ENCODE measurements at places on chromosomes 5 and 9.

GRCh38 chr9:110446171-110446570, 108.5 kb upstream of the TXNDC8 start:
- DNase-seq = no peak

DNA sequence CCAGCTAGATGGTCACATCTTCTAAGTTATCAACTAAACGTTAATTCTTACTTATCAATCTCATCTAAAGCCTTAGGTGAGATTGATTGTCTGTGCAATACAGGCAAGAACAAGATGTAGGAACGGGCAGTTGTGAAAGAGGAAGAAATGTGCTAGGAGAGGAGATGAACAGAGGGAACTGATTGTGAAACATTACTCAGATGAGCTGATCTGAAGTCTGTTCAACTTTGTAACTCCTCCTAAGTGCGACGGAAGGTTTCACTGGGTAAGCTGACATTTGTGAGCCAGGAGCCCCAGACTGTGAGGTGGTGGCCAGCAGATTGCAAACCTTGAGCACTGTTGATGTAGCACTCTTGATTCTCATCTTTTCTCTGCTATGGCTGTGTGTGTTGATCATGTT, 204.1 kb downstream of the CD180 start:
- DNase-seq = no peak

DNA sequence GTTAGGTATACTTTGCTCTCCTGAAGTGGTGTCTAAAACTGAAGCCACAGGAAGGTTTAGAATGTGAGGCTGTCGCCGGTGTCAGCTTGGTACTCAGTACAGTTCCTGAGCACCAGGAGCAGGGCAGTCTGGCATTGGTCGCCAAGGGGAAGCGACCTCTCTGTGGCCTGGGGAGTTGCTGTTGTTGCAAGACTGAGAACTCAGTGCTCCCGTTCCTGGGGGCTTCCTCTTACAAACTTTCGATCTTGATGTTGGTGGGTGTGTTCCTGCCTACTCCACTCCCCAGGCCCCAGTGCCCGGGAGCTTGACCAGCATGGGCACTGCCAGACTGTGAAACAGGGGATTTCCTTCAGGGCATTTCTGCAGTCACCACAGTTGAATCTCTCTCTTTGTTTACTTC, 52.4 kb upstream of the PPARGC1B start:
- DNase-seq = peak; percentile 54

DNA sequence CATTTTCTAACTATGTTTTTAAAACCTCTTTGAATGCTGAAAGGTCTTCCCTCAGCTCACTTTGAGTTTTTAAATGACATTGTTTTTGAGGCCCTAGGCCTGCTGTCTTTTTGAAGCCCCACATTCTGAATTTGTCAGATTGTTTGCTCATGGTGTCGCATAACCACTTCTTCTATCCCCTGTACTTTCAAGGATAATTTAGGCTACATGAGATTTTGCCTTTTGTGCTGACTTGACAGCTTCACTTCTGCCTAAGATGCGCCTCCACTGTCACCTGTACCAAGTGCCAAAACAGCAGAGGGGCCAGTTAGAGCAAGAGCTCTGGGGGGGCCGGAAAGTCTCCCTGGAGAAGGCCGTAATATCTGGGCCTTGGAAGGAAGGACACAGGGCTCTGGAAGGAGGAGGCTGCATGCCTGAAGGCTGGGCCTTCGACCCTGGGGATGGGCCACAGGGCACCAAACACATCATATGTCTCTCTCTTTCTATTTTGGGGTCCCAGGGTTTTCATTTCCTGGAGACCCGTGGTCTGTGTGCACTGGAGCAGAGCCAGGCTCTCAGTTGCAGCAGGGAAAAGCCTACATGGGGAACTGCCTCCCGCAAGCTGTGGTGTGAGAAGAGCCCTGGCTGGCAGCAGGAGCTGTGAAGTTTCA, 49.1 kb downstream of the NDST1 start:
- no peak for DNase-seq

DNA sequence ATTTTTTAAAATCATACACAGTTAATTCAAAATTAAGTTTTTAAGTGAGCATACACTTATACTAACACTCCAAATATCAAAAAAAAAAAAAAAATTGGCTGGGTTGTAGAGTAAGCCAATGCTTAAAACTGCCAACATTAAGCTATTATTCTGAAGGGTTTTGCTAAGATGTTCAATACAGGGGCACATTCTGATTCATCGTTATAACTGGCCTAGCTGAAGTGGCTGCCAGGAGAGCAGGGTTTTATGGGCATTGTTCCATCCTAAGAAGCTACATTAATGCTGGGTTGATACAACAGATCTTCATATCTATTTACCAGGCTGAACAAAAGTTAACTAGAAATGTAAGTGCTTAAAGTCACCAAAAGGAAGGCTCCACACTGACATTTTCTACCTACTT, 13.4 kb downstream of the ELAVL2 start:
- DNase-seq = no peak

DNA sequence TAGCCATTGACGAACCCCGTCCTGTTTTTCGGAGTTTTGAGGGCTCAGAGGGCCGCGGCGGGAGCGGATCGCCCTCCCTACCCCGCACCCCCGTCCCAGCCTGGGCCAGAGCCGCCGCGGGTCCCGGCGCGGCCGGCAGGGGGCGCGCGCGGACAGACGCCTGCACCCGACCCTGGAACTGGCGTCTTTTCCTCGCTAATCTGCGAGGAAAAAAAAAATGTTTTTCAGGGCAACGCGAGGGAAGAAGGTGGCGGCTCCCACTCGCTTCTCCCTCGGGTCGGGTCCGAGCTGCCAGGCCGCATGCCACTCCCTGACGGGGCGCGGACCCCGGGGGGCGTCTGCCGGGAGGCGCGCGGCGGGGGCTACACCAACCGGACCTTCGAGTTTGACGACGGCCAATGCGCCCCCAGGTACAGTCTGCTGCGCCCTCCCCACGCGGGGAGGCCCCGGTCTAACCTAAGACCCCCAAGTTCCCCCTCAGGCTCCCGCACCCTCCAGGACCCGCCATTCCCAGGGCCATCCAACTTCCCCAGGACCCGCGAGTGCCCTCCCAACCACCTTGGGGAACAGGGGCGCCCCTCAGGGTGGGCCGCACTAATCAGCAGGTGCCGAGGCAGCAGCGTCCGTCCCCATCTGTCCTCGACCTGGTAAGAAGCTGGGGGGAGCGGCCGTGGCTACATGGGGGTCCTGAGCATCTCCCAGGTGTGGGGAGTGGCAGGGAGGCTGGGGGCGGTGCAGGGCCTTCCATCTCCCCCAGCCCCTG, at the start of gene KCNT1:
Gene KCNT1, plus strand, starts transcription at position 227 of the 763 bp plus-strand sequence. Its CDS starts 74 bp downstream, at position 301.
- peak; percentile 15 for DNase-seq

- DNase-seq = no peak
Observed at GRCh38 chr9:86794391-86795046, 152.8 kb downstream of the GAS1 start.

DNA sequence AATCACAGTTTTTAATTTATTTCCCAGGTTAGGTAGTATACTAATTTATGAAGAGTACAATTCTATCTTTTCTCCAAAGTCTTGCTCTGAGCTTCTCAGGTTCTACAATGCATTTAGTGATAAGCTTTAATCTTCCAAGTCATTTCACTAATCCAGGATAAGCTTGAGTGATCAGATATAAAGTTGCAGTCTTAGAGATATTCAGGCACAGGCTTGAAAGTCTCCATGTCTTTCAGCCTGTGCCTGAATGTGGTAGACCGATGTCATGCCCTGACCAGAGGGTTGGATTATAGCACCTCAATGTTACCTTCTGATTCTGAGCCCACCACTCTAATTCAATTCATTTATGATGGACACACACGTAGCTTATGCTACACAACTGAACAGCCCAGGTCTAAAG, 3.2 kb downstream of the CRHBP start:
- no peak for DNase-seq

GRCh38 chr5:148739023-148739422, 84.7 kb upstream of the HTR4 start:
- DNase-seq = no peak

- DNase-seq = peak; percentile 22
Observed at GRCh38 chr9:95336281-95336680, 18.8 kb upstream of the FANCC start.

DNA sequence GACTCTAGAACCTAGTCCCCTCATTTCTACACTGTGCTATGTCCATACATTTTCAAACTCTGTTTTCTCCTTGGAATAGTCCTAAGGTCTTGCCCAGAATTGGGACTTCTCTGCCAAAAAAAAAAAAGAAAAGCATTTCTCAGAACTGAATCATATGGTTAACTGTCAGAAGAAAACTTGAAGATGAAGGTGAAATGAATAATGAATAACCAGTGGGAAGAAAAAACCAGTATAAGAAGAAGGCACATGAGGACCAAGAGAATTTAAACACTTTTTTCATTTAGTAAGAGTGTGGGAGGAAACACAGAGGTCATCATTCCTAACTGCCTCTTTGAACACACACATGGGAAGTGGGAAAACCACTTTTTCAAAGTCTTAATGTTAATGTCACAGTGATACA, 197.7 kb downstream of the PRELID2 start:
- DNase-seq = no peak

- peak; percentile 12 for DNase-seq
Observed at GRCh38 chr9:133509179-133510083, 15.3 kb downstream of the MYMK start.

Measured in CD4-positive, alpha-beta T cell treated with Interleukin-1 beta for 1 hour (primary cell).